ENCODE measurements at places on chromosomes 13 and 19.

- DNase-seq, result no peak
Observed at GRCh38 chr13:26200811-26201210, 21.3 kb downstream of the RNF6 start.

GRCh38 chr19:16193466-16193865 lies 4.2 kb upstream of the AP1M1 start:
- DNase-seq, result no peak

DNA sequence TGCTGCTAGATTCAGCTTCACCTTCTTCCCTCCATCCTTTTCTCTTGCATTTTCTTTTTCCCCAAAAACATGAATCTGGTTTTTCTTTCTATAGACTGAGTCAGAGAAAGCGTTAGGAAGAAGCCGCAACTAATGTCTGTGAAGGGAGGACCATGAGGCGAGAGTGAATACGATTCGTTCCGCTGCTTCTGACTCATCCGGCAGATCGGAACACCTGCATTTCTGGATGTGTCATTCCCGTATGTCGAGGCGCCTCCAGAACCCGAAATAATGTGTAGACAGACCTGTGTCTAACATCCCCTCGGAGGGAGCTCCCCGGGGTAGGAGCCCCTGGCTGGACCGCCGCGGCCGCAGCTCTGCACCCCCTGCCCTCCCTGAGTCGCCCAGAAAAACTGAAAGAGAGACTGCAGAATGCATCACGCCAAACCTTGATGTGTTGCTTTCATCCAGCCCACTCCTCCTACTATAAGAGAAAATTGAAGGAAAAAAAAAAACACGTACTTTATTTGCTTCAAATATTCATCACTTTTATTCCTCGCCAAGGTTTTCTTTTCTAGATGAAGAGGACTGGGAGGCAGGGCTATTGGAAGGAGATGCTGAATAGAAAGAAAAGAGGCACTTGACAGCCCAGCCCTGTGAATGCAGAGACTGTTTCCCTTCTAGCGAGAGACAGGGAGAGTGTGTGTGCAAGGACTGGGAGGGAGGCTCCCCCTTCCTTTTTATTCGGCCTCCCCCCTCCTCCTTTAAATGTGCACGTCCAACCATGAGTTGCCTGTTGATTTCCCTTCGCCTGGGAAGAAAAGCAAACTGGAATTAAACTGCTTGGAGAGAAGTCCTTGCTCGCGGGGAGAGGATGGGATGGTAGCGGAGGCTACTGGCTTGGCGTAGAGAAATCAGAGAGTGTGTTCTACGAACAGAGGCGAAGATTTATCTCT lies 616 bp upstream of the PCDH17 start:
- DNase-seq, result no peak

DNA sequence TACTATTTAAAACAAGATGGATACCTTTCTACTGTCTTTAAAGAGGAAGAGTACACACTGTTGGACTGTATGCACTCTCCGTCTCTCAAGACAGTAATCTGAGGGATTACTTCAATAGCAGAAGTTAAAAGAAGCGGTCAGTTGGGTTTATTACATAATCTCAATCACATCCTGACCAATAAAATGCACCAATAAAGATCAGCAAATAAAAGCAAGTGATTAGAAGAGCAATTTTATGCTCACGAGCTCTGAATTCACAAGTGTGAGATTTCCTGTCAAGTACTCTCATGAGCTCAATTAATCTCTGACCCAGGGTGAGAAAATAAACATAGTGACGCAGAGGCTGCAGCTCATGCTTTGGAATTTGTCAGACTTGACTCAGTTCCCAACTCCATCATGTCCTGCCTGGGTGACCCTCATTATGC lies 12.2 kb downstream of the ABCC4 start:
- DNase-seq, result no peak

DNA sequence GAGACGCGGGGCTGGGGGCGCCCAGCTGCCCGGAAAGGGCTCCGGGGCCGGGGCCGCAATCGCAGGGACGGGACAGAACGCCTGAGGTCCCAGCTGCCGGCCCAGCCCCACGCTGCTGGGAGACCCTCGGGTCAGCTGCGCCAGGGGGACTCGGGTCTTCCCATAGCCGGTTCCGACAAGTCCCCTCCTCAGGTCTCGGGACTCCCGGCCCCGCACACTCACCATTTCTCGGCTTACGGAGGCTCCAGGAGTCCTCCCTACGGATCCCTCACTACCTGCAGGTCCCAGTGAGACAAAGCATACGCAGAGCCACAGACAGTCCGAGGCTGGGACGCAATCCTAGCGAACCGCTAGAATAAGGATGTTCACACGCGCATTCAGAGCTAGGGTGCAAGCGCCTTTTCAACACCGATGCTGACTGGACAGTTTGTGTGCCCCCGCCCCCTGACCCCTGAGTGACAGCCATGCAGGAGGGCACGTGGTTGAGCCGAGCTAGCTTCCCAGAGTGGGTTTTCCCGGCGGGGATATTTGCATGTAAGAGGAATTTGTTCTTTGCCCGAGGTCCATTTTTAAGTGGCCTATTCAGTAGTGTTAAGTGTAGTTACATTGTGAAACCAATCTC lies 13.6 kb downstream of the ZNF490 start:
- no peak for DNase-seq

DNA sequence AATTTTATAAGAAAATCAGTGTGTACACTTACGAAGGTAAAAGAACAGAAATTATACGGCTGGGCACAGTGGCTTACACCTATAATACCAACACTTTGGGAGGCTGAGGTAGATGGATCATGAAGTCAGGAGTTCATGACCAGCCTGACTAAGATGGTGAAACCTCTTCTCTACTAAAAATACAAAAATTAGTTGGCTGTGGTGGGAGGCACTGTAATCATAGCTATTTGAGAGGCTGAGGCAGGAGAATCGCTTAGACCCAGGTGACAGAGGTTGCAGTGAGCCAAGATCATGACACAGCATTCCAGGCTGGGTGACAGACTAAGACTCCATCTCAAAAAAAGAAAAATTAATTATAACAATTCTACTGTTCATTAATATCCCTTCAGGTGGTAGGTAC lies 151.9 kb downstream of the ZNF737 start:
- DNase-seq, result no peak
